ENCODE measurements at places on chromosomes 13 and 19. TPM values are rescaled to one million over a fixed set of nuclear protein-coding genes. Genes with fewer than 3 reads are reported as not detected.

DNA sequence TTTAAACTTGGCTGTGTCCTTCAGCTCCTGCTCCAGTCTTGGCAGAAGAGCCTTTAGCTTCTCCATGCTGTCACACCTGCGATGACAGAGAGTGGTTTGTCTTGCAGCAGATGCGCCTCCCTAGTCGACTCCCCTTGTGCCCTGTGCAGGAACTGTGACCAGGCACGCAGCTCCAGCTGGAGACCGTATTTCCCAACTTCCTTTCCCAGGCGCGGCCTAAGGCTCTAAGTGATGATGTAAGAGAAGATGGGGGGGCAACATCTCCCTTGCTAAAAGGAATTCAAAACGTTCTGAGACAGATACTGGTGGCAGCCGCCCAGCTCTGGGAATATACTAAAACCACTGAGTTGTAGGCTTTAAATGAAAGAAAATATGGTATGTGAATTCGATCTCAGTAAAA is 16.3 kb downstream of the DCUN1D2 start:
- no peak for DNase-seq

DNA sequence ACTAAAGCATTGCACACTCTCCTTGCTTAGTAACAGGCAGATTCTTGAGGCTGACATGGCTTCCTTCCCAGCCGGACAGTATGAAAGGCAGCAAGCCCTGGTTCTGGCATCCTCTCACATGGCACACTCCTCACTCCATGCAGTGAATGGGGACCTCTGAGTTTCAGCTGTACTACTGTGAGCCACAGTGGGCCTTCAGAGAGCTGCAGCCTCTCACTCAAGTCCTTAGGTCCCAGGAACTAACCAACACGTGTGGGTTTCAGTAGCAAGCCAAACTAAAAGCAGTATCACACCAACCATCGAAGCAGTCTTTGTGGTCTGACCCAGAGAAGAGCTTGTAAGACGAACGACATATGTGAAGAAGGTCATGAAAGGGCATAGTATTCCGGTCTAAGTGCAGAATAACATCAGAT is 128.2 kb downstream of the TBC1D4 start:
- no peak for DNase-seq

- no peak for DNase-seq
Observed at GRCh38 chr19:11321191-11322126, 18.0 kb downstream of the RAB3D start.

DNA sequence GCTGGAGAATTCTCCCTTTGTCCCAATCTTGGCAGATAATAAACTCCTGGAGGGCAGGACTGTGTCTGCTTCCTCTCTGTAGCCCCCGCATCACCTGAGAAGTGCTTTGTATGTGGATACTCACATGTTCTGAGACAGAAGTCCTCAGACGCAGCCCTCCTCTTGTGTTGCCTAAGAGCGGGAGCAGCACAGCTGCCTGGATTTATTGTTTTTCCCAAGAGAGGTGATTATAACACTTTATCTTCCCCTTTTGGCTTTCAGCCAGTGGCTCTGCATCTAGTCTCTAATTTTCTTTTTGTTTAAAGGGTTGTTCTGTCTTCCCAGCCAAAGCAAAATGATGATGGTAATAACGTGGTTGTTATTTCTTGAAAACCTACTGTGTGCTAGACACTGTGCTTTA is 36.1 kb downstream of the OLFM4 start:
- DNase-seq: no peak

DNA sequence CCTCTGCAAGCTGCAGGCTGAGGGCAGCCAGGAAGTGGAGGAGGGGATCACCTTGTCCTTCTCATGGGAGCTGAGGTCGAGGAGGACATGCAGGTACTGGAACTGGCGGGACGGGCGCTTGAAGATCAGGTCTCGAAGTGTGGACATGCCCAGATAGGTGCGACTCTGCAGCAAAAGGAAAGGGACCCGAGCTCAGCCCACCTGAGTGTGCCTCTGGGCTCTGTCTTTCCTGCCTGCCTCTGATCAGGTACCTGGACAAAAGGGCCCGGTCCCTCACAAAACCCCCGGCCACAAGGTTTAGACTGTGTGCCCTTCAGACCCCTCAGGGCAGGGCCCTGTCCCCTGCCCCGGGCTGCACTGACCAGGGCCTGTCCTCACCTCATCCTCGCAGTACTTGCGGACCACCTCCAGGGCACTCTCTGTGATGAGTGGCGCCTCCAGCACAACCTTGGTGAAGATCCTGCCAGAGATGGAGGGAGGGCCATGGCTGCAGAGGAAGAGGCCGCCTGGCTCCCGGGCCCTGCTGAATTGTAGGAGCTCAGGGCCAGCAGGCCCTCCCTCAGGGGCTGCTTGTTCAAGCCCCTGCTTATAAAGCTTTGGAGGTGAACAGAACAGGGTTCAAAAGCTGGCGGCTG is 12.5 kb upstream of the RSPH6A start:
- no peak for DNase-seq

- peak; percentile 21 for DNase-seq
Observed at GRCh38 chr19:13463296-13463695, 43.0 kb downstream of the CACNA1A start.

DNA sequence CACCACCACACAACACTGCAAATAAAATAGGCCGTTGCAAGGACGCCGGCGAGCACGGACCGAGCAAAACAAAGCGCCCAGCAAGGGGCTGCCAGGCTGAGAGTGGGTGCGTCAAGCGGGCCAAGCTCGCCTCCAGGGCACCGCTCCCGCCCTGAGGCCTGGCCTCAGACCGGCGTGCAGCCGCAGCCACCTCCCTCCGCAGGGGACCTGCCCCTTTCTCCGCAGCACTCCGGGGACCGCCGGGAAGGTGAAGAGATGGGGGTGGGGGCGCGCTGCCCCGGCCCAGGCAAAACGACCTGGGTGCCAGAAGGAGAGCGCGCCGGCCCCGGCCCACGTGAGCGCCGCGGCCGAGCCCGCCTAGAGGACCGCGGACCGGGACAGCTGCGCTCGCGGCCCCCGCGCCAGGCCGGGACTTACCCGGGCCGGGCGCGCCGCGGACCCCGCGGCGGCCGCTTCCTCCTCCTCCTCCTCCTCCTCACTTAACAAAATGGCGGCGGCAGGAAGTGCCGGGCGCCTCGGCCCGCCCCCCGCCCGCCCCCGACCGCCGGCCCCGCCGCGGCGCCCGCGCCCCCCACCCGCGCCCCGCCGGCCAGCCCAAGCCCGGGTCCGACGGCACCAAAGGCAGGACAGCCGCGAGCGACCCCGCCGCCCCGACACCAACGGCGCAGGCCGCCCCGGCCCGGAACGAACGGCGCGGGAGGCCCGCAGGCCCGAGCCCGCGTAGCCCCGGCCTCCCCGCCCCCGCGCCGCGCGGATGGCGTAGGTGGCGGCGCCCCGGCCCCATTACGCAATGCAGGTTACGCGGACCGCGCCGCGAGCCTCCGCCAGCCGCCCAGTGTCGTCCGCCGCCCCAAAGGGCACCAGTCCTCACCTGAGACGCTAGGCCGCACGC is 674 bp downstream of the BRD4 start:
- no peak for DNase-seq

ITGBL1 gene
- polyA plus RNA-seq: 0.59 TPM

ZNF229 gene
- 16.6 TPM for polyA plus RNA-seq

Measured in renal pelvis (tissue), 12 donors.